ENCODE measurements at places on chromosomes 3 and 15.
A peak's percentile ranks its signal among the peaks of the same experiment; 100 is the strongest.

DNA sequence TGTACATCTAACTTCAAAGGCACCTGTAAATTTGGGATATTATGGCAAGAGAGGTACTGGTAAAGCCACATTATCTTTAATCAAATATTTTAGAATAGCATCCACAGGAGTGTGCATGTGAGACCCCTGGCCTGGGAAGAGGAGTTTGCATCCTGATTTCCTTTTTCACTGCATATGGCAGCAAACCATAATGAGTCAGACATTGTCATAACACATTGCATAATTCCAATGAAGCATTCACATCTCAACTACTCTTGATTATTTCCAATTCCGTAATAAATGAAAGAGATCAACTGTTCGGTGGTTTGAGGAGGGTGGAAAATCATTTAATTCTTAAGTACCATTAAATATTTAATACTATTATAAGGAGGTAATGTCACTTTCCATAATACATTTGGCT lies 215.0 kb downstream of the MECOM start:
- no peak for DNase-seq

DNA sequence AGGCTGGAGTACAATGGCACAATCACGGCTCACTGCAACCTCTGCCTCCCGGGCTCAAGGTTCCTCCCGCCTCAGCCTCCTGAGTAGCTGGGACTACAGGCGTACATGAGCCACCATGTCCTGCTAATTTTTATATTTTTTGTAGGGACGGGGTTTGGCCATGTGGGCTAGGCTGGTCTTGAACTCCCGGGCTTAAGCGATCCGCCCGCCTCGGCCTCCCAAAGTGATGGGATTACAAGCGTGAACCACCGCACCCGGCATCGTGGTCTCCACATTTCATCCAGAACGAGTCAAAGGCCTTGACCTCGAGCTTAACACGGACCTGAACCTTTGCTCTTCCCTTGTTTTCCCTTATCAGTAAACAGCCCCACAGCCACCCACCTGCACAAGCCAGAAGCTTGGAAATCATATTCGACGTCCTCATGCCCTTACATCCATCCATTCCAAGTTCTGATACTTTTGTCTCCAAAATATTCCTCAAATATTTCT lies 1.4 kb upstream of the PTPN23 start:
- DNase-seq: no peak

- DNase-seq: no peak
These were observed 22.0 kb downstream of the TGFBR2 start for GRCh38 chr3:30628205-30628900.

DNA sequence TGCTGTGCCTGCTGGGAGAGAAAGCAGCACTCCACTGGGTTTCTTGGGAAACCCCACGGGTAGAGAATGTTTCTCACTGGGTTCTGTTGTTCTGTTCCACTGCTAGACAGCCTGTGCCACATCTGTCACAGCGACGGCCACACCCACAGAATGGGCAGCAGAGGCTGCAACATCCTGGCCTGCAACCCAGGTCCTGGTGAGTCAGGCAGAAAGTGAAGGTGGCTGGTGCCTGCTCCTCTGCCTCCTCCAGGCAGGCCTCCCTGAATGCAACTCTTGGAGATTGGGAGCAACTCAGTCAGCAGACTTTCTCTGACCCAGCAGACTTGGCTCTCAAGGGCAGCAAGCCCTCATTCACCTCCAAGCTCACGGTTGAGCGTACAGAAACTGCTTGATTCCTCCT lies 13.0 kb downstream of the C3orf18 start:
- no peak for DNase-seq

GRCh38 chr15:23065836-23066235 lies 26.5 kb upstream of the TUBGCP5 start:
- DNase-seq: no peak

DNA sequence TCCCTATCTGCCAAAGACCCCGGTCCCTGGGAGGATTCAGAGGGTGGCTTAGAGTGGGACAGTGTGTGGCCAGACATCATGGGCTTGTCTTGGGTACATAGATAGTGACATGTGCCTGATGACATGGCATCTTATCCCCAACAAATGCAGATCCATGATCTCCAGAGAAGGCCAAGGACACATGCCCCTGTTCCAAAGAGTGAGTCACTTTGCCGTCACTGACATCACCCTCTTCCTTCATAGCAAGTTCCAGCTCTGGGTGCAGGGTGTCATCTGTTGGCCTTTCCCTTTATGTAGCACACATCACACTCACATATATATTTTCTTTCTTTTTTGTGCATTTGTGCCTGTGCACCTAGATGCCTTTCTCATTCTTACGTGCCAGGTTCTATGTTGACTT lies 350.5 kb downstream of the LRTM1 start:
- DNase-seq: no peak

GRCh38 chr3:13249664-13250390 lies 170.3 kb downstream of the NUP210 start:
- DNase-seq: no peak

DNA sequence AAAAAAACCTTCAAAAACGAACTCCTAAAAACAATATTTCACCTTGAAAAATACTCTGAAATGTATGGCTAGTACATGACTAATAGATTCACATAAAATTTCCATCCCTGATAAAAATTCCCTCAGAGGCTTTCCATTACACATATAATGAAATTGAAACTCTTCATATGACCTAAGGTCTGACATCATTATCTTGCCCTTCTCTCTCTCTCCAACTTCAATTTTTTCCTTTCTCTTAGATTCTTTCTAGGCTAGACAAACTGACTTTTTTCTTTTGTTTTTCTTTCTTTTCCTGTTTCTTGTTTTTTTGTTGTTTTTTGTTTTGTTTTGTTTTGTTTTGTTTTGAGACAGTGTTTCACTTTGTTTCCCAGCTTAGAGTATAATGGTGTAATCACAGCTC lies 1220.5 kb downstream of the ROBO2 start:
- DNase-seq: no peak

- peak; percentile 74 for DNase-seq
These were observed 9.6 kb downstream of the KBTBD13 start for GRCh38 chr15:65085990-65086679.

DNA sequence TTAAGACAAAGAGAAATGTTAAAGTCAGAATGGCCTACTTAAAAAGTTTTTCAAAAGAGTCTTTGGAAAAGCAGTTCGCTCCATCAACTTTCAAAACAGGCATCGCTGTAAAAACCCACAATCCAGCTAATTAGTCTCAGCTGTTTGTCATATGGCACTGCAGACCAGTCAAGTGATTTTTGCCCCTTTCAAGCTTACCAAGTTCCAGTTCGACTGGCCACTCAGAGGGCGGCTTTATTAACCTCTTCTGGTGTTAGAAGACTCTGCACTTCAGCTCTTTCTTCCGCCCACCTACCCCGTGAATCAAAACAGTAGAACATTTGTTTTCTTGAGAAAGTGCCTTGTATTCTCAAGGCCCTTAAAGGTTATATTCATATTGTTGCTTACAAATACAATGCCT lies 19.3 kb downstream of the RAB27A start:
- no peak for DNase-seq
